ENCODE measurements at places on chromosomes 2 and 18.

DNA sequence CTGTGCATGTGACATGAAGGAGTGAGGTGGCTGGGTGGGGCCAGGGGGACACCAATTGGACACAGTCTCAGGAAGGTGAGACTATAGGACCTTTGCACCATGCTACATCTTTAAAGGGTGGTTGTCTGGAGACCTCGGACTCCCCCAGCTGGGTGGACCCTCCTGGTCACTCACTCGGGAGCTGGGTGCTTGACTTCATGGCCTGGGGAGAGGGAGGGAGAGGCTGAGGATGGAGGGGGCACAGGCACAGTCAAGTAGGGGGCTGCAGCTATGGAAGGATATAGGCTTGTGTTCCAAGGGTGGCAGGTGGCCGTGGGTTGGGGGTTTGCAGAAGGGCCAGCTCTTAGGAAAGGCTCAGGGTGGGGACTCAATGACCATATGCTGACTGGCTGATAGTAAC is 7.1 kb upstream of the CELF4 start:
- no peak for DNase-seq

- DNase-seq = no peak
Measured at GRCh38 chr2:105428387-105429018, 29.7 kb upstream of the FHL2 start.

GRCh38 chr2:84924173-84925106 is 19.0 kb downstream of the TMSB10 start:
- DNase-seq = peak; percentile 54

DNA sequence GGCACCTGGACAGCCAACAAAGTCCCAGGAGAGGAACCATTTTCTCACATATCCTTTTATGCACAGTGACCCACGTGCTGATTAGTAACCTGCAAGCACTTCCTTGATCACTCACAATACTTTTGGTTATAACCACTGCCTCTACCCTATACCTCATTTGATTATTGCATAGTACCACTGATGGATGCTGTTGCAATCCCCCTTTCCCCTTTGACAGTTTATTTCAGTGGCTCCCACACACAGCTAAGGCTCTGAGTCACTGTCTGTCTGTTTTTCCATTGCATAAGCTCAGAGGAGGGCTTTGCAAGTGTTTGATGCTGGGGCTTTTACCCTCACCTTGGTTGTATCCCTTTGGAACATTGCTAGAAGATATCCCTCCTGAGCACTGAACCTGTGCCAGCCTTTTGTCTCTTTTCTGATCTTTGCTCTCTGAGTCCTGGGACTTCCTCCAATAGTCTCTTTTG is 101.7 kb upstream of the RBBP8 start:
- no peak for DNase-seq
